ENCODE measurements at places on chromosomes 11 and 22.

DNA sequence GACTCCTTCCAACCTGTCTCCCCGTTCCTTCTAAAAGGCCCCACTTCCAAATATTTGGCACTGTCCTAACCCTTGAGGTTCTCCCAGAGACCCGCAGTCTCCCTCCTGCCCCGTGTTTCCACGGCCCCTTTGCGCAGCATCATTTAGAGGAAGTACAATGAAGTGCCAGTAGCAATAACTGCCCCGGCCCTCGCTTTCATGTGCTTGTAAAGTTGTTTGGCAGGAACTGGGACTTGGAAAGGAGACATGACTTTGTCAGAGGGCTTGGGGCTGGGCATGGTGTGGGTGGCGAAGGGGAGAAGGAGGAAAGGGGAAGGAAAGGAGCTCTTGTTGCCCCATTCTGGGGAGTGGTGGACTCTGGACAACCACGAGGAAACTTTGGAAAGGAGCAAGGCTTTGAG is 2.6 kb downstream of the CD44 start:
- DNase-seq, result no peak

DNA sequence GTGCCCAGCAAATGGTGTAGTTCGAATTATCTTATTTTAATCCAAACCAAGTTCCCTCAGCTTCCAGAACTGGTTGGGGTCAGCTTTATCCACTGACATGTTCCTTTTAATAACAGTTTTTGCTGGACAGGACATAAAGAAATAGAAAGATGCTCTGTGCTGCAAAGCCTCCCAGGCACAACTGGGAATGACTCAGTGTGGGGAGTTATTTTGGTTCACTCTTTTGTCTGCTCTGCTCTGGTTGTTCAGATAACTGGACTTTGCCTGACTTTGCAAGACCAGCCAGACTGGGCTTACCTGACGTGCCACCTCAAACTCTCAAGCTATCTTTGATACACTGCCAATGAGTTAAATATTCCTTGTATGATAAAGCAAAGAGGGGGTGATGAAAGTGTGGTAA is 25.6 kb downstream of the SEZ6L start:
- DNase-seq, result no peak

- no peak for DNase-seq
These were observed 167.9 kb upstream of the B3GAT1 start for GRCh38 chr11:134579724-134580609.

DNA sequence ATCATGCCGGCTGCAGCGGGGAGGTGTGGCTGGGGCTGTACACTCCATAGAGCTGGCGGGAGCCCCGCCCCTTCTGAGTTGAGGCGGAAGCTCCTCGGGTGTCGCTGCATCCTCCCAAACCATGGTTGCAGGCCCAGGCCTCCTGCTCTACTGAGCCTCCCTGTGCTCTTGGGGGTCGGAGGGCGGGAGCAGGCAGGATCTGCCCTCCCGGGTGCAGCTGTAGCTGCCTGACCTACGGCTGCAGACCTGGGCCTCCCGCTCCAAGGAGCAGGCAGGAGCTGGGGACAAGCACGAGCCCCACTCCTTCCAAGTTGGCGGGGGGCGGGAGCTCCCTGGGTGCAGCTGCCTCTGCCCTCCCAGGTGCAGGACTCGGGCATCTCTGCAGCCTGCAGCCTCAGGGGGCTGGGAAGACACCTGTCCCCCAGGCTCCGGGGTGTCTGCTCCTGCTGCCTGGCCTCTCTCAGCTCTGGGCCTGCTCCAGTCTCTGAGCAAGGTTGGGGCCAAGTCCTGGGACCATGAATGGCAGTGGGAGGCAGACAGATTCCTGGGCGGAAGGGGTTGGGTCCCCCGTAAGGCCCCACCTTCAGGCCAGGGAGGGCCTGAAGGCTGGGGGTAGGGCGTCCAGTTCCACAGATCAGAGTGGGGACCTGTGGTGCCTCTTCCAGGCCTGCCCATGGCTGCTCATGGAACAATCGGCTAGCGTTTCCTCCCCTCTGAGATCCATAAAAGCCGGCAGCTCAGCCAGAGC is 46.4 kb upstream of the SC5D start:
- DNase-seq, result no peak

- no peak for DNase-seq
These were observed 88.9 kb downstream of the MAML2 start for GRCh38 chr11:96254087-96254486.

- no peak for DNase-seq
These were observed 37.6 kb downstream of the CELSR1 start for GRCh38 chr22:46499805-46500189.

- no peak for DNase-seq
These were observed 1.5 kb downstream of the KIF18A start for GRCh38 chr11:28106353-28107043.

DNA sequence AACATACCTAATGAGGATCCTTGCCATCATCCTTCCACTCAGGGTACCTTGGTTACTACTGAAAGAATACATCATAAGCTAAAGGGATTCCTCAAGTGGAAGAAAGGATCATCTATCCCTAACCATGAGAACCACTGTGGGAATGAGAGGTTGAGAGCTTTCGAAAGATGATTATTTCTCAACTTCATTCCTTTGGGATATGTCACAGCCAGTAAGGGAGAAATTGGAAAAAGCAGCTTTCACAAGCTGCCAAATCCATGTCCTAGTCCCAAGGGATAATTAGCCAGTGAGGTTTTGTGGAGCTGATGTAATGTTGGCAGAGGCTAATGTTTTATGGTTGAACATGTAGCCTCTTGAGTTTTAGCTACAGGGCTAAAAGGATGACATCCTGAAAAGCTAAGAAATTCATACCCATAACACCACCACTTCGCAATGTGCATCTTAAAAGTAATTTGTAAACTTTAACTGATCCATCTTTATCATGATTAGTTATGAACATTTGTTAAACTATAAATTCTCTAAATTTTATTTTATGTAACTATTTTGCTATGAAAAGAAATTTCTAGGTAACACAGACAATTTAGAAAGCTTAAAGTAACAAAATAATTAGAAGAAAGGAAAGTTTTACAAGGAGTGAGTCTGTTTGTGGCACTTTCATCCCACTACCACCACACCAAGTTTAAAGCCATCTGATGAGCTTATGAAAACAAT is 123.9 kb downstream of the MRTFA start:
- DNase-seq, result no peak

DNA sequence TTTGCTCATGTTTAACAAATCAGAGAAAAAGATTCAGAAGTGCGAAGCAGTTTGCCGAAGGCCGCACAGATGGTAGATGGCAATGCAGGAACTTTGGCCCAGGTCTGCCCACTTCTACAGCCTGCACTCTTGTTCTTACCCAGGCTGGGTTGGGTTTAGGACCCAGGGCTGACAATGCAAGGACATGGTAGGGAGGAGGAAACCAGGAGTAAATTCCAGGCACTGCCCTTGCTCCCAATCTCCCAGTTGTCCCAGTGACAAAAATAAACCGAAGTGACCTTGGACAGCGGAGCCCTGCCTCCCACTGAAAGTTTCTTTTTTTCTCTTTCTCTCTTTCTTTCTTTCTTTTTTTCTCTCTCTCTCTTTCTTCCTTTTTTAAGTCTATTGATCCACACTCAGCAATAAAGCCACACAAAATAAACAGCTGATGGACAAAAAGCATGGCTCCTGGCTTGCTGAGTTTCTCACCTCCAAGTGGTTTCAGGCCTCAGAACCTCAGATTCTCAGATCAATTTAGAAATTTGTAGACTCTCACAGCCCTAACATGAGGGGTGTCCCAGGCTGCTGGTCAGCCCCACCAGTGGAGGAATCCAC is 33.5 kb upstream of the FCHSD2 start:
- no peak for DNase-seq

- DNase-seq, result no peak
These were observed 107.2 kb downstream of the SCN3B start for GRCh38 chr11:123547180-123547579.

GRCh38 chr22:48098921-48099245 is 1336.4 kb downstream of the TBC1D22A start:
- no peak for DNase-seq

DNA sequence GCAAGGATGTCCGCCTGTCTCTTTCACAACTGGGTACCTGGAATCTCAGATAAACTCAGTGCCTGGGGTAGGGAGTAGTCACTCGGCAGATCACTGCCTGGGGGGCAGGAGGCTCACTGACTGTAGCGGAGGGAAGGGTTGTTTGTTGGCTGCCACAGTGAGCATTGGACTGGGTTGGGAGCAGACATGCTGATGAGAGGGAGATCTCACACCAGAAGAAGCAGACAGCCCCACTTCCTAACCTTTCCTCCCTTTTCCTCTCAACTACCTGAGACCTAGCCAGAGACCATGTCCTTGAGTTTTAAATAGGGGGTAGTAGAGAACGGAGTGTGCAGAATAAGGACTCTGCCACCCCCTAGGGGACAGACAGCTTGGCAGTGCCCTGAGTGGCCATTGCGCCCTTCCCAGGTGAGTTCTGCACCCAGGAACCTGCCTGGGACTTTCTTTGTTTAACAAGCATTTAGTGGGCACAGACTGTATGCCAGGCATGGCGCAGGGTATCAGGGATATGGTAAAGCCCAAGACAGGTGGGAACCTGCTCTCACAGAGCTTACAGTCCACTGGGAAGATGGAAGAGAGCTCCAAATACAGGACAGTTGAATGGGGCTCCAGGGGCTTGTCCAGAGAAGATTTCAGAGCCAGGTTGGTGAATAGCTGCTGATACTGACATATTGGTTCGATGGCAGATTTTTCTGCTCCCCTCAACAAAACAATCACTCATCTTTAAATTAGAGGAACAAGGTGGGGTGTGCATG is 115.7 kb upstream of the NNMT start:
- no peak for DNase-seq

GRCh38 chr11:63610604-63611394 is 3.4 kb downstream of the PLAAT3 start:
- DNase-seq, result no peak

GRCh38 chr11:47488674-47489394 is 39.9 kb upstream of the RAPSN start:
- DNase-seq, result no peak

- no peak for DNase-seq
These were observed 538.2 kb downstream of the LRRC4C start for GRCh38 chr11:40921246-40921645.

DNA sequence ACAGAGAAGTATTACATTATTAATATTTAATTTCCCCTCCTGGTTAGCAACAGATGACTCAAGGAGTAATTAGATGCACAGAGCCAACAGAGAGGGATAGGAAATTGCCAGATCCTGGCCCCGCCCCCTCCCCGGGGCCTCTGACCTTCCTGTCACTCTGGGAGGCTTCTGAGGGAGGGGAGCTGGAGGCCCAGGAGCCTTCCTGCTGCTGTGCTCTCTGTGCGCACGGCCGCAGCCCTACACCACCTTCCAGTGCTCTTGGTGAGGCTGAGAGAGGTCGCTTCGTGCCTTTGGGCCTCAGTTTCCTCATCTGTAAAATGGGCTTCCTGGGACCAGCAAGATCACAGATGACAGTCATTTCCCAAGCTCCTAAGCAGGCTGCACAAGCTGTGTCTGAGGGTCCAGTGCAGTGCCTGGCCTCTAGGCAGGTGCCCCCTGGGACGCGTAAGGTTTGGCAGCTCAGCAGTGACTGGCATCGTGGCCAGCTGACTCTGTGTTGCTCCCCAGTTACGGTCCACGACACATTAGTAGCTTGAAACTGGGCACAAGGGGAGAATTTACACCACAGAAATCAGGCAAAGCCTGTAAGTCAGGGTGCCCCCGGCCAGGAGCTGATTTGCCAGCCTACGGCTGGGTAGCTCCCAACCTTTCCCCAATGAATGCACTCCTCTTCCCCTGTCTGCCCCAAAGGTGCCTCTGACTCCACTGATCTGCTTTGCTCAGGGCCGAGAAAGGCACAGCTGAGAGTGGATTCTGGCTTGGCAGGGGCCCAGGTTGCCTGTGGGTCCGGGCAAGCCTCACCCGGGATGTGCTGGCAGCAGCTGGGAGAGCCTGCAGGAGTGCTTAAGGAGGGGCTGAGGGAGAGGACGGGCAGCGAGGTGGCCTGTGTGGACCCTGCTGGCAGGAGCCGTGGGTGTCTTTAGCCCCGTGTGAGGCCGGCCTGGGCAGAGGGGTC is 2.3 kb downstream of the ADORA2A start:
- DNase-seq, result peak; percentile 85

DNA sequence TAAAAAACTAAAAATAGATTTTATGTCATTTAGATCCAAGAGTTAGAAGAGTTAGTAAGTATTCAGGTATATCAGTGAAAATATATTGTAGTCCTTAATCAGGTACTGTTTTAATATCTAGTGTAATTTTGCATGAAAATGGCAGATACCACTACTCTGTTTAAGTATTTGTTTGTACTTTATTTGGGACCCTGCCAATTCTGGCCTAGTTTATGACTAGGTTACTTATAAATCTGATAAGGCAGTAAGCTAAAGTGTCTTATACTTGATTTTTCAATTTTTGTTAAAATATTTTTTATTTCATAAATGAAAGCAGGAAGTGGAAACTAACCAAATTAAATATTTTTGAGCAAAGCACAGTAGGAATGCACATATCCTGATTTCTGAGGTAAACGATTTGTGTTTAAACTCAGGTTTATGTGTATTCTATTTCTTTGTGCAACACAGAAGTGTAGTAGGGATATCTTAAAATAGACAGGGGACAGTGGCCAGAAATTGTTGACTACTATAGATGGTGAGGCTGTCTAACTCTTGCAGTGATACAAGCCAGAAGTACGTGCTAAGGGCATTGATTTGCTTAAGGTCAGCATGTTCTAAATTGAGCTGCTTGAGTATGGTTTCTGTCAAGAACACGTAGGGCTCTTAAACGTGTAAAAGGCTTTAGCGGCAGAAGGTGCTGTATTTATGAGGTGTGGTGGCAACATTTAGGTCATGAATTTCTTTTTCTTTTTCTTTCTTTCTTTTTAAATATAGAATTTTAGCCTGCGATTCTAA is 34.0 kb downstream of the HIPK3 start:
- no peak for DNase-seq

GRCh38 chr11:28049338-28050216 is 58.4 kb downstream of the KIF18A start:
- DNase-seq, result no peak

- no peak for DNase-seq
These were observed 42.3 kb downstream of the OSBPL5 start for GRCh38 chr11:3122775-3123201.

All from stimulated activated CD4-positive, alpha-beta T cell treated with anti-CD3 and anti-CD28 coated beads, TNF-alpha, amount 100 ng/mL, for 24 hours (primary cell).